ENCODE measurements at places on chromosomes 7 and 10.

DNA sequence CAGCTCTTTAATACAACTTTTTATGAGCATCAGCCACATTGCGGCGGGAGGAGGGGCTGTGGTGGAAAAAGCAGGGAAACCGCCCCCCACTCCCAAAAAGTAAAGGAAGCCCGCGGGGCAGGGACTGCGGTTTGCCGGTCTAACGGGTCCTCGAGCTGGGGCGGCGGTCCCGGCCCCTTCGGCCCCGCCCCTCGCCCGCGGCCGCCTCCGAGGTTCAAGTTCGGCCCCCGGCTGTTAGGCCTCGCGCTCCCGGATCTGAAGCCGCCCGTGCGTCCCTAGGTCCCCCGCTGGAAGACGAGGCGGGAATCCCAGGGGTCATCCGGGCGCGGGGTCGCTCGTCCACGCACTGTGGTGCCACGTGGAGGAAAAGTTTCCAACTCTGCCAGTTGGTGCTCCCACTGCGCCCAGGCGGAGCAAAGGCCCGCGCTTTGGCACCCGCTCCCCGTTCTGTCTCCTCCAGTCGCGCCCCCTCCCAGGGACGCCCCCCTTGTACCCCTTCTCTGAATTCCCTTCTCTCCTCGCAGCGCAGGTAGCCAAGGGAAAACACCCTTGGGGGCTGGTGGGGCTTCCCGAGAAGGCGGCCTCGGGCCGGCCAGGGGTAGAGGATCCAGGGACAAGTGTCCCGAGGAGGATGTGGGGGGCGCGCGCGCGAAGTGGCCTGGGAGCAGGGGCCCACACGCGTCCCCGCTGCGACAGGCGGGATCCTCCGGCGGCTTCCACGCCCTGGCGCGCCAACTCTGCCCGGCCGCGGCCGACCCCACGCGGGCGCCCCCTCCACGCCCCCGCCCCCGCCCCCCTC lies 798 bp upstream of the AUTS2 start:
- no peak for DNase-seq

- no peak for DNase-seq
These were observed 41.1 kb upstream of the TMEM72 start for GRCh38 chr10:44870031-44870430.

DNA sequence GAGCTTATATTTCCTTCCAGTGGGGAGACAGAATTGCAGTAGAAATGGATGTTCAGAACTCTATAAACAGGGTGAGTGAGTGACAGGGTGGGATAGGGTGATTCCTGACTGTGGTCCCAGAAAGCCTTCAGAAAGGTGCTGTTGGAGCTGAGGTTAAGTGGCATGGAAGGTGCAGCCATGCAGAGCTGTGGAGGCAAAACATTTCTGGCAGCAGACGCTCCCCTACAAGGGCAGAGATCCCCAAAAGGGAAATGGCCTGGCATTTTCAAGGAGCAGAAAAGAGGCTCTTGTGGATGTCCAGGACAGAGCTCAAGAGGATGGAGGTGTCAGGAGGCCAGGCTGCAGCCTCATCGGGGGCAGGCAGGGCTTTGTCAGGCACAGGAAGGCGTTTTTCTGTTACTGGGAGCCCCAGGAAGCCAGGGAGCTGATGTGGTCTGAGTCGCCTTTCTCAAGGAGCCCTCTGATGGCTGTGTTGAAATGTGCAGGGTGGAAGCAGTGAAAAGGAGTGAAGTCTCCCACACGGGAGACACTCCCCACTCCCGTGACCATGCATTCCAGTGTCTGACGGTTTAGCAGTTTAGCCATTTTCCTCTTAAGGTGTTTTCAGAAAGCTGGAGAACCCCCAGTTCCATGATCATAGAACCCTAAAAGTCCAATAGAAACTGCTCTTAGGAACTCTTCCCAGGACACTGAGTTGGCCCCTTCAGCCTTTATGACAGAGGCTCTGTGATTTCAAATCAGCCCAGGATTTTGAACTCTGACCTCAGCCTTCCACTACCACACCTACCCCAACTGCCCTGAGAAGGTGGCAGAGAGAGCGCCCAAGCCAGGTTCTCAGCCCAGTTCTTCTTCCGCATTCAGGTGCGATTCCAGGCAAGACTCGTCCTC lies 96.2 kb downstream of the C10orf105 start:
- DNase-seq: no peak

DNA sequence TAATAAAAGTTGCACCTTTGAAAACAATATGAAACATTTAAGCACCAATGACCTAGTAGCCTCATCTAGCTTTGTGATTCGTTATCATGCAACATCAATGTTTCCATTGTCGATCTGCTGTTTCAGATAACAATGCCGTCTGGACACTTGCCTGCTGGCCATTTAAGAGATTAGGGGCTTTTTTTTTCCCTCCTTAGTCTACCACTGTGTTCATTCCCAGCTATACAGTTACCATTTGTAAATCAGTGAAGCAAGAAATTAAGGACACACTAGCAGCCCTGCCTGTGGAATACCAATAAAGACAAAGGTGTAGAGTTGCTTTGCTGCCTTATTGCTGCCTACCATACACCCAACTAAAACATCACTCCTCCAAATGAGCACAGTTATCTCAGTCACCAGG lies 37.6 kb upstream of the MYO3A start:
- no peak for DNase-seq

- peak; percentile 81 for DNase-seq
These were observed 332.1 kb downstream of the WDR11 start for GRCh38 chr10:121183236-121183635.

- DNase-seq: no peak
These were observed 28.9 kb upstream of the EZH2 start for GRCh38 chr7:148912758-148913541.

DNA sequence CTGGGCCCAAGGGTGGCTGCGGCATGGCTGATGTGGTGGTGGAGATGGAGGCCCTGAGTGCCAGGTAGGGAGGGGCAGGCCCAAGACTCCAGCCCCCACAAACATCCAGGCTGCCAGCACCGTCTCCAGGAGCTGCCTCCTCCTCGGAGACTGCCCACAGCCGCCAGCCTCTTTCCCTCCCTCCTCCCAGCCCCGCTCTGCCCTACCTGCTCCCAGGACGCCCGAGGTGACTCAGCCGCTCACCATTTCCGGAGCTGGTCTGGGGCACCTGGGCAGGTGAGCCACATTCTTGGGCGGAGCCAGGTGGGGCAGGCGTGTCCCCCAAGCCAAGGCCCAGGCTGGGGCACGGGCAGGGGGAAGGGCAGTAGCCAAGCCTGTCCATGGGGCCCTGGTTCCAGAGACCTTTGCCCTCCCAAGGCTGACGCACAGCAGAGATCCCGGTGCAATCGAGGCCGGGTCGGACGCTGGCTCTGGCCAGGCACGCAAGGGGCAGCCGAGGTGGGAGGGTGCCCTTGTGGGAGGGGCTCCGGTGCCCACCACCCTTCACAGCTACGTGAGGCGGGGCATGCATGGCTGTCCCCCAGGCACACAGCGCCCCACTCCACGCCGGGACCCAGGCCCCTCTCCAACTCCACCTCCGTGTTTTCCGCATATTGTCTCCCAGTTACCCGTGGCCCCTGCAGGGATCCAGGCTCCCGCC lies 8.8 kb downstream of the ADAP1 start:
- DNase-seq: no peak

- peak; percentile 35 for DNase-seq
These were observed 21.6 kb upstream of the UNCX start for GRCh38 chr7:1210979-1211608.

GRCh38 chr7:156224833-156225225 lies 412.6 kb upstream of the SHH start:
- no peak for DNase-seq

GRCh38 chr10:115884331-115884730 lies 388.7 kb downstream of the GFRA1 start:
- no peak for DNase-seq

GRCh38 chr10:97738616-97739015 lies 1.7 kb downstream of the ZFYVE27 start:
- DNase-seq: no peak

- DNase-seq: no peak
These were observed 67.5 kb downstream of the STRA8 start for GRCh38 chr7:135300913-135301765.

GRCh38 chr10:12633776-12634620 lies 284.7 kb downstream of the CAMK1D start:
- no peak for DNase-seq

DNA sequence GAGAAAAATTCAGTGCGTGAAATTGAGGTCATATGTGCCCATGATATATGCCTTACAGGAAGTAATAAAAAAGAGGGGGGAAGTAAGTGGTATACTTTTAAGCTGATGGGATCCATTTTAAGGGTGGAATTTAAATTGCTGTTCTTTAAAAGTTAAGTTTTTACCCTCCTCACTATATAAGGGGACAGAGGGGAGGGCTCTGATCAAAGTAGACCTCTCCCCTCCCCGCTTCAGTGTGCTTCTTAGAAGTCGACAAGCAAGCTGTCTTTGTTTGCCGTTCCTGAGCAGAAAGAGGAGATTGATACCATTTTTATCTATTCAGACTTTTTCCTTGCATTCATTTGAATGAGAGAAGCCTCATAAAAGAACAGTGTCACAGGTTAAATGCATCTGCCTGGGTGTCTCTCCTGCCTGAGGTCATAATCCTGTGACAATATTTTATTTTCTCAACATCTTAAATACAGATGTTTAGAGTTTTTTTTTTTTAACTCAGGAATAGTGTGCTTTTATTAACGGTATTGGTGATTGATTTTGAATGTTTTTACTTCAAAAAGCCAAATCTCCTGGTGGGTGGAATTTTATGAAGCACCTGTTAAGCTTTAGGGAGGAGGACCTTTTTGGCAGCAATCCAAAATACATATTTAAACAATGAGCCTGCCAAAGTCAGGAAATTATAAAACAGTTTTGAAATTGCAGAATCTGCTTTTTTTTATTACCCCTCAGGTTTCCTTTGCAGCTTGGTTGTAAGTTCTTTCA lies 141.7 kb downstream of the KAT6B start:
- no peak for DNase-seq

DNA sequence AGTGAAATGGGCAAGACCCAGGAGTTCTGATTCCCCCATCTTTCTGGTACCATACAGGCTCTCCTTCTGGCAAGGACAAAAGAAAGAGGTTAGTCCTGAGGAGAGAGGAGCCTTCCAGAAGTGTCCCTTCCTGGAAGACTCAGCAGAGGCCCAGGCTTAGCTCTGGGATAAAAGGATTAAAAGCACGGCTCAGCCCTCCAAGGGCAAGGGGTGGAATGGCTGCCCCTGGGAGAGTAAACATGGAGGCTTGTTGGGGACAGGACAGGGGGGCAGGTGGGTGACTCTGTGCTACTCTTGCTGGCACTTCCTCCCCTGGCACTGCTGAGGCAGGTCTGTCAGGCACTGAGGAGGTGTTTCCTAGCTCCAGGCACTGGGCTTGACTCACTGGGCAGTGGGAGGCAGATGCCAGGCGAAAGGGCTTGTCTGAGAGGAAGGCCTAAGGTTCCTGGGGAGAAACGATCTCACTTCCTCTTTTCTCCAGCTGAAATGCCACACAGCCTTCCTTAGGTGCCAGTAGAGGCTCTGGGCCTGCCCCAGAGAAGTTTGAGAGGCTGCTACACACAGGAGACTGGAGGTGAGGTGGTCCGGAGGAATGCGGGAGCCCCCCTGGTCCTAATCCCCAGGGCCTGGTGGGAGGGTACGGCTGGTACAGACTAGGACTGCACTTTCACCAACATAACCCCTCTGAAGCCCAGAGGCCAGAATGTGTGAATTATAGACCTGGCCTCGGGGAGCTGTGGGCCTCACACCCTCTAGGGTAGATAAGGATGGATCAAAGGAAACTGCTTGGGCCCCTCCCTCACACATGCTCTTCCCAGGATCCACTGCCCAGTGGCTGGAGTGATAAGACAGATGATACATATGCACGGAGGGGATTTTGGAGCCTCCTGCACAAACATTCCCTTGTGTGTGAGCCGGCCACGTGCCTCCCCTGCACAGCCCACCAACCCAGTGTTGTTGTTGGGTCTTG lies 63.2 kb upstream of the PODXL start:
- no peak for DNase-seq
